Thoracic aorta (tissue), 2 donors: ENCODE measurements at places on chromosomes 3 and 15. TPM values are rescaled to one million over a fixed set of nuclear protein-coding genes. Genes with fewer than 3 reads are reported as not detected.

GRCh38 chr3:37863949-37864822 lies 2.5 kb downstream of the CTDSPL start:
- DNase-seq, result no peak

HTD2 gene
- total RNA-seq, result not detected

DNA sequence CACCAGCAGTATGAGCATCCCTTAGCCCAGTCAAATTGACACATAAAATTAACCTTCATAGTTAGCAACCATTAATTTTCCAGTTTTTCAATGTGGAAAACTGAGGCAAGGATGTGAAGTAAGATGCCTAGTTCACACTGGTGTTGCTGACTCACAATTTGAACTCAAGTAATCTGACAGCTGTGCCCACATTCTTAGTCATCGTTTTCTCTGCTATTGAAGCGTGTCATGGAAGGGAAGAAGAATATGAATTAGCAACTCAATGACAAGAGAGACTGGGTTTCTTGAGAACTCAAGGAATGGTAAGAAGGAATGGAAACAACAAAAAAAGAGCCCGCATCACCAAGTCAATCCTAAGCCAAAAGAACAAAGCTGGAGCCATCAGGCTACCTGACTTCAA lies 261.4 kb downstream of the EPHA3 start:
- no peak for DNase-seq

DNA sequence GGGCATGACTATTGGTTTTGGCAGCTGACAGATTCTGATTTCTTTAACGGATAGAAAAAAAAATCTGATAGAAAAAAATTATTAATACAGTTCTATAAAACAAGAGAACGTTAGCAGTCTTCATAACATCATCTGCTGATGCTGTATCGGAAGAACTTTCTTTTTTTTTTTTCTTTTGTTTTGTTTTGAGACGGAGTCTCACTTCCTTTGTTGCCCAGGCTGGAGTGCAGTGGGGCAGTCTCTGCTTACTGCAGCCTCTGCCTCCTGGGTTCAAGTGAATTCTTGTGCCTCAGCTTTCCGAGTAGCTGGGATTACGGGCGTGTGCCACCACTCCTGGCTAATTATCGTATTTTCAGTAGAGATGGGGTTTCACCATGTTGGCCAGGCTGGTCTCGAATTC lies 271.2 kb upstream of the DPPA4 start:
- no peak for DNase-seq

GPR27 gene
- total RNA-seq, result 0.54 TPM

OCA2 gene
- 14.8 TPM for total RNA-seq

PPP1R2 gene
- 55.6 TPM for total RNA-seq

SNTN gene
- not detected for total RNA-seq

TLR9 gene
- total RNA-seq, result not detected

DNA sequence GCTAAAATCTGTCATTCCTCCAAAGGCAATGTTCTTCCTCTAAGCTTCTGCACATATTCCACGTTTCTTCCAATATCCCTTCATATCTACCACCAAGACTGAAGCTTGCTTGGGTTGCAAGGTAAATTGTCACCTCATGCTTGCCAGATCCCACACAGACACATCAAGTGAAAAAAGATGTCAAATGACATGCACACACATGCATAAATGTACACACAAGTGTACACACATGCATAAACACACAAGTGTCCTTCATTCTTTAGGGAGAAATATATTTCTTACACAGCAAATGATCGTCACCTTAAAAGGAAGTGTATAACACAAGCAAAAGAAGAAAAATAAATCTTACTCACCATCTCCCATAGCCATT lies 59.4 kb downstream of the CLASP2 start:
- no peak for DNase-seq

- DNase-seq, result no peak
Measured at GRCh38 chr15:85733416-85733815, 61.3 kb downstream of the KLHL25 start.

GRCh38 chr15:33067456-33067855 lies 127.1 kb downstream of the FMN1 start:
- DNase-seq, result no peak

GRCh38 chr3:169640467-169641148 lies 22.9 kb downstream of the MECOM start:
- no peak for DNase-seq

DNA sequence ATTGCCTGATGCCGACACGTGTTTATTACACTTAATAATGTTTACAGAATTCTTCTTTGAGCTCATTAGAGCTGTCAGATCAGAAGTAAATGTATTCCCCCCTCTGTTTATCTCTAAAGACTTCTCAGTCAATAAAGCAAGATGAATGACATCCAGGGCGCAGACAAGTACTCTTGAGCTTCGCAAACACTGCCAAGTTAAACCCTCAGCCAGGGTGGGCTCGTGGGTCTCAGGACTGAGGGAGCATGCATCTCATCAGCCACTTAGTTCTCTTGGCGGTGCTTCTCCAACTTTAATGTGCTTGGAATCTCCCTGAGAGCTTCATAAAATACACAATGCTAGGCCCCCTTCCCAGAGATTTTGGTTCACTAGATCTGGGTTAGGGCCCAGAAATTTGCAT lies 333.9 kb upstream of the THRB start:
- no peak for DNase-seq

DNA sequence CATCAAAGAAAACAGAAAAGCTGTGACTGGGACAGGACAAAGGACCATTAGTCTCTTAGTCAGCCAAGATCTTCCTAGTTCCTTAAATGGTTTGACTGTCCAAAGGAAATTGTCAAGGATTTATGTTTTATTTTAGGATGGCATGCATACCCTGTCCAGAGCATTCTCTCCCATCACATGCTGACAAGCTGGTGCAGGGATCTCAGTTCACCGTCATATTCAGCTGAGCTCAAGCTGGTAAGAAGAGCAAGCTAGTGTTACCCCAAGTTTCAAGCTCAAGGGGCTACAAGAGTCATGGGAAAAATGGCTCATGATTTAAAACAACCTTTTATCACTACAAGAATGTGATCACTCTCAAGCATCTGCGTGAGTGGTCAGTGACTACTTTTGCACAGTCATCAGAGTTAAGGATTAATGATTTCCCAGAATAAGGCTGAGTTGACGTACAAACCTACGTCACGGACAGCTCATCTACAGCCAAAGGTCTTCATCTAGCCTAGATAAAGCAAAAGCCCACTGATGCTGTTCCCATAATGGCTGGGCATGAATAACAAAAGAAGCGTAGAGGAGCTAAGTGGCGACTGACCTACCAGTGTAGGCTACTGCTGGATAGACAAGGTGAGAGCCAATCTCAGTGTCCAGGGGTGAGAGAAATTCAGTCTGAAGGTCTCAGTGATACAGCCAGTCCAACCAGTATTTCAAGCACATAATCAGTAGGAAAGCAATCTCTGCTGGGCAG lies 157.5 kb downstream of the GABRB3 start:
- no peak for DNase-seq

PP2D1 gene
- not detected for total RNA-seq

DNA sequence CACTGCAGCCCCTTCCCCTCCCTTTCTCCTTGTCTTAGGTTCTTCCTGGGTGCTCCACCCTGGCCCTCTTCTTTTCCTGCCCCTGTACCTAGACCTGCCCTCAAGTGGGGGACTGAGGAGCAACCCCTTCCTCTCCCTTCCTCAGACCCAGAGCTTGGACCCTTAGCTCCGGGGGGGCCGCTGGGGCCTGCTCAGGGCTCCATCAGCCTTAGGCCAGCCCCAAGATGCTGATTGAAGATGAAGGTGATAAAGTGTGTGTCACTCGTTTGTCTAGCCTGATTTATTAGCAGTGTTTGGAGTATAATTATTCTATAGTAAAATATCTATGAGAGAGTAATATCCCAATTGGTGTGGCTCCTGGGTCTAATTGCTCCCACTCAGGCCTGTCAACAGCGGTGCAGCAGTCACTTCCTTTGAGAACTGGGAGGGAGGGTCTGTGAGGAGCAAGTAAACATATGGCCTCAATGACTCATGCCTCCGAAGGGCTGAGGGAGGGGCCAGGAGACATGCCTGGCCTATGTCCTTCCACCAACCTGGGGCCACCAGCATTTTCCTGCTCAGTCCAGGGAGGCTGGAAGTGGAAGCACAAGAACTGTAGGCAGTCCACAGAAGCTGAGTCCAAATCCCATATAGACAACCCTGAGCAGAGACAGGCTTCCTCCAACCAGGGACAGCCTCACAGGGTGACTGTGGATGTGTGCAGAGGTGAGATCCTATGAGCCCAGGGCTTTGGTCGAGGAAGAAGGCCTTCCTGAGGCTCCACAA lies 123.2 kb downstream of the DNAJB8 start:
- DNase-seq, result no peak

DNA sequence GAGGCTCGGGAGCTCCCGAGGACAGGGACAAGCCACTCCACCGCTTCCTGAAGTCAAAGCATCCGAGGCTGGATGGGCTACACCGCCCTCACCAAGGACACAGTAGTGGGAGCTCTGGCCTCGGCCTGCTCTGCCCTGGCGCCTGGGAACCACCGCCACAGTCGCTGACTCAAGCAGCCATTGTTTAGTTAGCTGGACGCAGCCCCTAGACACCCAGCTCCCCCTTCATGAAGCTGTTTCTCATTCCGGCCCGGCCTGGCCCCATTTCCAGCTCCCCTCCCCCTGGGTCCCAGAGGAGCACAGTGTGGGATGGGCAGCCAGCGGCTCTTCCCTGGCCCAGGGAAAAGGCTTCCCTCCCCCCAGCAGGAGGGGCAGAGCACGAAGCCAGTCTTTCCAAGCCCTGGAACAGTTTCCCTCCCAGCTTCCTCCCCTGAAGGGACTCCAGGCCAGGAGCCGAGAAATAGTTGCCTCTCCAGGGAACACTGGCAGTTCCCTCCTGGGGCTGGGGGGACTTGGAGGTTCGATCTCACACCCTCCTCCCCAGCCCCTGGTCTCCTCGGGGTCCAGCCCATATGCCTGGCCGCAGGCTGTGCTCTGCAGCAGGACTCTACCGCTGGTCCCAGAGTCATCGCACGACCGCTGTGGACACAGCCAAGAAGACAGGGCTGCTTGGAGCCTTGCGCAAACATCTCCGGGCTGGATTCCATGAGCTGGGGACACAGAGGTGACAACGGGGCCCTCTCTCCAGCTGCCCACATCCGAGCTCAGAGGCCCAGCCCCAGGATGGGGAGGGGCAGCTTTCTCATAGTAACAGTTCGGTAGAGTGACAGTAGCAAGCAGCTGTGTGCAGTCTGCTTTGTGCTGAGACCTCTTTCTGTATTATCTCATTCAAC lies 10.0 kb downstream of the PLXND1 start:
- peak; percentile 84 for DNase-seq

HOMER2 gene
- 4.9 TPM for total RNA-seq

DNA sequence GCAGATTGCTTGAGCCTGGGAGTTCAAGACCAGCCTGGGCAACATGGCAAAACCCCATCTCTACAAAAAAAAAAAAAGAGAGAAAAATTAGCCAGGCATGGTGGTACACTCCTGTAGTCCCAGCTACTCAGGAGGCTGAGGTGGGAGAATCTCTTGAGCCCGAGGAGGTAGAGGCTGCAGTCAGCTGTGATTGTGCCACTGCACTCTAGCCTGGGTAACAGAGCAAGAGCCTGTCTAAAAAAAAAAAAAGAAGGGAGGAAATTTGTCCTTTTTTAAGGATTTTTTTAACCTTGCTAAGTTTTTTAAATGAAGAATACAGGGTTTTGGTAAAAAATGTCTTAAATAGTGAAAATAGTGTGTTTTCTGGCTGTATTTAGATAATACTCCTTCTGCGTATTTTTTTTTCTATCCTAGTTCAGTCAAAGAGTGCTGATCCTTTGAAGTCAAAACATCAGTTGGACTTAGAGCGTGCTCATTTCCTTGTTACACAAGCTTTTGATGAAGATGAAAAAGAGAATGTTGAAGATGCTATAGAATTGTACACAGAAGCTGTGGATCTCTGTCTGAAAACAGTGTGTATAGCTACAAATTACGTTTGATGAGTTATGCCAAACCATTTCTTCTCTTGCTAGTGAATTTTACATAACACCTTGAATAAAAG lies 11.1 kb downstream of the CAPN7 start:
- no peak for DNase-seq

DNA sequence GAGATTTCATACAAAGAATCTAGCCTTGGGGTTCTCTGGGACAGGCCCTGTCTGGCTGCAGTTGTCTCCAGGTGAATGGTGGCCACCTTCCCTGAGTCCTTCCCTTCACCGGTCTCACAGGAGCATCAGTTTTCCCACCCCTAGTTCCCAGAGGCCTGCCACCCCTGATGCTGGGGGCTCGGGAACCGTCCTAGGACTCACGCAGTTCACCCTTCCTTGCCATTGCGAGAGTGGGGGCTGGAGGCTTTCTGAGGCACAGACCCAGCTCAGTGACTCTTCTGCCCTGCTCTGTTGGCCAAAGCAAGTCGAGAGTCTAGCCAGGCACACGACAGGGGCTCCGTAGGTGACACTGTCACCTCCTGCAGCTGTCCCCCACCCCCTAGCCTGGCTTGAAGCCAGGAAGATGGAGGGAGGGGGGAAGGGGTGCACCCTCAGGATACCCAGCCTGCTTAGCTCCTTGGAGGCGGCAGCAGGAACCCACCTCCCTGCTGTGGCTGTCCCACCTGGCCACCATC lies 130.3 kb downstream of the NUP210 start:
- DNase-seq, result no peak

DNA sequence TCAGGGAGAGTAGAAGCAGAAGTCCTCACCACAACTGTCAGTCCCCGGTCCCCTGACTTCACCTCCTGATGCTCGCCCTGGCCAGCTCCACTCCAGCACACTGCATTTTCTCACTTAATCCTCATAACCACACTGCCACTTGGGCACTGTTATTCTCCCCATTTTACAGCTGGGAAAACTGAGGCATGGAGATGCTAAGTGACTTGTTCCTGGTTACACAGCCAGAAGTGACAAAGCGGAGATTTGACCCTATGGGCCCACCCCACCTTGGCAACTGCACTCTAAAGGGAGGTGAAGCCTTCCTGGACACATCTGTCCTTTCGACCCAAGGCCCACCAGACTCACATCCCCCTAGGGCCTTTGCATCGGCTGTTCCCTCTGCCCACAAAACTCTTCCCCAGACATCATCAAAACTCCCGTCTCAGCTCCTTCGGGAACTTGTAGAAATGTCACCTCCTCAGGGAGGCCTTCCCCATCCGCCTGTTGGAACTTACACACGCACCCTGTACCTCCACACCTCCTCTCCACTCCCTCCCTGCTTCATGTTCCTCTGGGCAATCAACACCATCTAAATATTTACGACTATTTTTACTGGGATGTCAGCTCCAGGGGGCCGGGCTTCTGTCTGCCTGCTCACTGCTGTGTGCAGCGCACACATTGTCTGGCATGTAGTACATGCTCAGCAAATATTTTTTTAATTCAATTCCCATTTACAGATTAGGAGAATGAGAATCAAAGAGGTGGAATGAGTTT lies 3.1 kb downstream of the GRIP2 start:
- DNase-seq, result no peak

GRCh38 chr15:63466378-63467192 lies 37.8 kb upstream of the USP3 start:
- no peak for DNase-seq

- DNase-seq, result no peak
Measured at GRCh38 chr3:171699601-171700000, 110.7 kb downstream of the PLD1 start.

GRCh38 chr15:58748040-58748851 lies 1.3 kb downstream of the ADAM10 start:
- DNase-seq, result no peak

GRCh38 chr3:165619069-165619468 lies 218.2 kb downstream of the BCHE start:
- no peak for DNase-seq

PPARG gene
- total RNA-seq, result 13.1 TPM

ANP32A gene
- total RNA-seq, result 46.0 TPM
